ENCODE measurements at places on chromosomes 7 and 10.

DNA sequence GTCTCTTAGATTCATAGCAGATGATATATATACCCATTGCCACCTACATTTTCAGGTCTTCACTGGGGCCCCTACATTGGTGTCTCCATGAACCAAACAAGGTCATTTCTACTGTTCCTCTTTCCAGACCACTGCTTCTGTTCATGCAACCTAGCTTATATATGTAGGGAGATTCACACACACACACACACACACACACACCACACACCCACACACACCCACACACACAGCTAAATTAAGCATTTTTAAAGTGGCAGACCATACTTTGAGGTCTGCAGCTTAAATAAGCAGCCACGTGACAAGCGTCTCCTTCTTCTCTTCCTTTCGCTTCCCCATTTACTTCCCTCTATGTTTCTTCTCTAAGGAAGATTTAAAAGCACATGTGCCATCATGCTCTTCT lies 70.0 kb upstream of the CC2D2B start:
- DNase-seq: no peak

DNA sequence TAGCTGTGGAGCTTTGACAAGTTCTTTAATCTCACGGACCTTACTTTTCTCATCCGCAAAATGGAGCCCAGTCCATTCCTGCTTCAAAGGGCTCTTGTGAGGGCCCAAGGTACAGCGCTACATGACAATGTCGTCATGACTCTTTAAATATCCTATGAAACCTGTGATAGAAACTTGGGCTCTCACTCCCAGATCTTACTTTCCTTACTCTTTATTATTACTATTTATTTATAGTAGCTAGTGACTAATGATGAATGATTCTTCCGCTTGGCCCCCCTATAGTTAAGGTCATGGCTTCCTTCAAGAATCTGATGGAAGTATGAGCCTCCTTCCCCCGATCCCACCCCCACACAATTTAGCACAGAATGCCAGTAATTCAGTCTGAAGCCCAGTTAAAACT lies 41.9 kb downstream of the RBM20 start:
- no peak for DNase-seq

DNA sequence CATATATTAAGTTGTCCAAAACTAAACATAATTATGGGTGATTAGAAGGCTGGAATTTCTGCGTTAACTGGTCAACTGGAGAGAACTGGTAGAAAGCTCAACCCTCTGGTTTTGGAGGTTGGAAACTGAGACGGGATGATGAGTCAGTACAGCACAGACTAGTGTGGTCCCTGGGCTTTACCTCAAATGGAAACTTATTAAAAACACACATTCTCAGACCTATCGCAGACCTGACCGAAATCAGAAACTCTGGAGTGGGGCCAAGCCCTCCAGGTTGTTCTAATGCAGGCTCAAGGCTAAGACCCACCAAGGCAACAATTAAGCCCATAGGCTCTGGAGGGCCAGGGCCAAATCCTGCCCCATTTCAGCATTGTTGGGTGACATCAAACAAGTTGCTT lies 136.9 kb downstream of the KCNMA1 start:
- no peak for DNase-seq

DNA sequence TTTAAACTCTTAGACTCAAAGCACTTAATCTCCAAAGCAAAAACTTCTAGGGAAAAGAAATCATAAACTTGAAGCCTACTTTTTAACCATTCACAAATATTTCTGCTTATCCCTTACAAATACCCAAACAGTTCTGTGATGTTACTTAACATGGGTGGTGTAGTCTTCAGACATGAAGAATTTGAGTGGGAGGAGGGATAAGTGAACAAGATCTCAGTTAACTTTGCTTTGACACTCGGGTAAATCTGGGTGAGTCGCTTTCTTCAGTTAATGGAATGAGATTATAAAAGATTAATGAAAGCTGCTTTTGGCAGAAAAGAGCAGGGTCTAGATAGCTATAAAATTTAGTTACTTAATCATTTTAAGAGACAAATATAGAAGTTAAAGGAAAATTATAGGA lies 47.5 kb downstream of the RNF133 start:
- no peak for DNase-seq

GRCh38 chr7:54946271-54946670 lies 72.5 kb upstream of the EGFR start:
- DNase-seq: no peak

GRCh38 chr10:116769791-116770190 lies 27.4 kb upstream of the HSPA12A start:
- DNase-seq: no peak

DNA sequence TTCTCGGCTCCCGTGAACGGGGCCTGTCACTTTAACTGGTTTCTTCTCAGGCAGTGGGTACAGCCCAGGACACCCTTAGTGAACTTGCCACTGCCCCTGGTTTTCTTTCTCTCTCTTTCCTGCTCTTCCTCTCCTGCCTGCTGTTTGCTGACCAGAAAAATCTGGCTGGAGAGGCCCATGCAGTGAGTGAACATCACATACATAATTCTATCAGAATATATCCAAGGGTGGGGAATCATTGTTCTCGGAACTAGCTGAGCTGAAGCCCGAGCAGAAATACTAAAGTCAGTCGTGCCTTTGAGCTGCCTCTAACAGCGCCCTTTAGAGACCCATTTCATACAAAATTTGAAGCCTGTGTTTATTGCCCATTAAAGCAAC lies 501.5 kb upstream of the GALNT17 start:
- no peak for DNase-seq

DNA sequence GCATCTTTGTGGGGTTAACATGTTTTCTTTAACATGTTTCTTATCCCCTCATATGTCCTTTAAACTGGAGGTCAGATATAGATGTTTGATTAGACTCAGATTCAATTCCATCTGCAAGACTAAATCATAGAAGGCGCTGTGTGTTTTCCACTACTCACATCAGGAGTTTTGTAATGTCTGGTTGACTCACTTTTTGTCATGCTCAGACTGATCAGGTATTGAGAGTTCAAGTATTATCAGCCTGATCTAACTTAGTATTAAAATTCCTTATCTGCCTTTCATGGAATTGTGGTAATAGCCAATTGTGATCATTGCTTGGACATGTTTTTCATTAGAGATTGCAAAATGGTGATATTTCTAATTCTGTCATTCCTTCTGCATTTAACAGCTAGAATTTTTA lies 30.2 kb downstream of the ENTPD7 start:
- DNase-seq: no peak

DNA sequence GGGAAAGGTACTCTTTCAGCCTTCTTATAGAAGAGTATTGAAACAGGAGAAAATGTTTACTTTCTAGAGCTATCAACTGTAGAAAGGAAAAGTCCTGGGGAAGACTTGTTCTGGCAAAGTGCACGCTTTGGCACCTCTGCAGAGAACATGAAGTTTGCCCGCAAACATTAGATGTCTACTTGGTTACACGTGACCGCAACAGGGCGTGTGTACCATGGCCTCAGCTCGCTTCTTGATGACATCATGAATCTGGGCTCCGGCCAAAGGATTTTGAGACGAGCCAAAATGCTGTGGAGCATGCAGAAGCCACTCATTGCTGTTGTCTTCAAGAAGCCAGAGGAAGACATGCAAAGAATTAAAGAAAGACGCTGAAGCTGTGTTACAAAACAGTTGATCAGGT lies 8.6 kb upstream of the TAS2R60 start:
- DNase-seq: no peak

DNA sequence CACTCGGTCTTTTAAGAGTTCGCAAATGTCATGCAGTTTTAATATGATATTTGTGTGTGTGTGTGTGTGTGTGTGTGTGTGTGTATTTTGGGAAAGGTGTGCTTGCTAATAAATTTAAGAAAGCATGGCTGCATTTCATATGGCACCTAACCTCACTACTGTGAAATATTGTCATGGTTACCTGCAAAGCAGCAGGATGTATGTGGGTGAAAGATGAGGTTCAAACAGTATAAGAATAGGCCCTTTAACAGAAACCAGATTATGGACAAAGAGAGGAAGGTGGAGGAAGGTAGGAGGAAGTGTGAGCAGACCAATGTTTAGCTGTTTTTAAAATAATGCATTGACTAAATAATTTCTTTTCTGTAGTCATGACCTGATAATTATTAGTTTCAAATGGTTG lies 73.5 kb upstream of the CACNA2D1 start:
- no peak for DNase-seq

- DNase-seq: no peak
Observed at GRCh38 chr7:101186844-101187428, 6.8 kb upstream of the NAT16 start.

DNA sequence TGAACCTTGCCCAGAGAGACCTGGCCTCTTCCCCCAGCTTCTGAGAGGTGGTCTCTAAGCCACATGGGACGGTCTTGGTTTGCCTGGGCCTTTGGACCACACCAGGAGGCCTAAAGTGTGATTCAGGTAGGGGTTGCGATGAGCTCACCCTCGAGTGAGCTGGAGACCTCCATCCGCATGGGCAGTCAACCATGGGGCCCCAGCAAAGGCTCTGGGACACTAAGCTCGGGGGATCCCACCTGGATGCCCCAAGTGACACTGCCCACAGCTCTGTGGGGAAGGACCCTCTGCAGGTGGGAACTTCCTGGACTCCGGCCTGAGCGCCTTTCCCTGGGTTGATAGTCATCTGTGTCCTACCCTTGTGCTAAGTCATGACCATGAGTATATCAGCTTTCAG lies 57.1 kb upstream of the FAM20C start:
- DNase-seq: no peak

DNA sequence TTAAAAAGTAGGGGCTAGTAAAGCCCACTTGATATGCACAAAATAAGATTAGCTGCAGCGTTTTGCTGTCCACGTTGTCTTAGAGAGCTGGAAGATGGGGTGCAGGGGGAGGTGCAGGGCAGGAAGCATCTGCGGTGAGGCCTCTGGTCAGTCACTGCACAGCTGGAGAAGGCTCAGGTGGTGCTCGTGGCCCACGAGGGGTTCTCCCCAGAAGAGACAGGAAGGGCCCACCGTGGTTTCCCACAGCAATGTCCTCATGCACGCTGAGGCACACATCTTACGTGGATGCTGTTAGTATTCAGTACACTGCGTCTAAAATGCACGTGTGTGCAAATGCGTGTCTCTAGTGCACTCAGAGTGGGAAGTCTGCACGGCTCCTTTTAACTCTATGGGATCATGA lies 582.1 kb downstream of the PTPRN2 start:
- no peak for DNase-seq

DNA sequence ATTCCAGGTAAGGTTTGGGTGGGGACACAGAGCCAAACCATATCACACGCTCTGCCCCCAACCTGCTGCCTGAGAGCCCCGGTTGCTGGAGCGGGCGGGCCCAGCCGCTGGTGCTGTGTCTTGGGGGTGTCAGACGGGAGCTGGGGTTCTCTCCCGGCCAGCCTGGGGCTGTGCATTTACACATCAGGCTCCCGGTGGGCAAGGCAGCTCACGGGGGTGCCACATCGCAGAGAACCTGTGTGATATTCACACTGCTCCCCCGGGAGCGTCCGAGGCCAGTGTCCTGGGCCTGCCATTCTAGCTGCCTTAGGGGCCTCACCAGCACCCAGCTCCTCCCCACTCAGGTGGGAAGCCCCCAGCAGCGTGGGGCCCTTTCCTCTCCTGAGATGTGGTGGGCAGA lies 35.6 kb upstream of the ADGRA1 start:
- DNase-seq: no peak

- DNase-seq: no peak
Observed at GRCh38 chr7:41752615-41753014, 49.7 kb upstream of the INHBA start.

Data from activated effector memory CD4-positive, alpha-beta T cell treated with Interleukin-2 at 50 U/mL for 16 hours (primary cell).